ENCODE measurements at places on chromosomes 3 and 15.
A peak's percentile ranks its signal among the peaks of the same experiment; 100 is the strongest.

GRCh38 chr3:145971186-145971585 is 189.8 kb downstream of the PLOD2 start:
- DNase-seq, result no peak

DNA sequence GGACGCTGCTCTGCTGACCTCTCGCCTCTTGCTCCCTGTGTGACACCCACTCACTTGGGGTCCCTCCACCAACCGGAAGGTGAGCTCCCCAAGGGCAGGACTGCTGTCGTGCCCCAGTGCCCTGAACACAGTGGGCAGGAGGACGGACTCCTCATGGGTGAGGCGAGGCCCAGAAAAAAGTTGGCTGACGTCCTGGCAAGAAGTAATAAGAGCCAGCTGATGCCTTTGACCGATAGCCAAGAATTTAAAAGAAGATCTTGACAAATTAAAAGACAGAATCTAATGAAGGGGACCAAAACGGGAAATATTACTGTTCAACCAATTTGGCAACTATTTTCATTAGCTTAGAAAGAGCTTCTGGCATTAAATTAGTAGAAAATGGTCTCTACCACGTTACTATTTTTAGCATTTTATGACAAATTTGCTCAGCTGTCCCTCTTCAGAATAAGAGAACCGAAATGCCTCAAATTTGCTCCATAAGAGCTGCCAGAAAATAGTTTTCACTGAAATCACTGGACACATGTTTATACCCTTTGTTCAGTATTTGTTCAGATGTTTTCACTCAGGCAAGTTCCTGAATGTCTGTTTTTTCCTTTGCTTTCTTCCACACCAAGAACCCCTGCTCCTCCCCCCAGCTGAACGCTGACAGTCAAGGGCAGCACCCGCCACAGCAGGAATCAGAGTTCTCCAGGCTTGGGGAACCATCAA is 60.5 kb downstream of the XXYLT1 start:
- peak; percentile 86 for DNase-seq

DNA sequence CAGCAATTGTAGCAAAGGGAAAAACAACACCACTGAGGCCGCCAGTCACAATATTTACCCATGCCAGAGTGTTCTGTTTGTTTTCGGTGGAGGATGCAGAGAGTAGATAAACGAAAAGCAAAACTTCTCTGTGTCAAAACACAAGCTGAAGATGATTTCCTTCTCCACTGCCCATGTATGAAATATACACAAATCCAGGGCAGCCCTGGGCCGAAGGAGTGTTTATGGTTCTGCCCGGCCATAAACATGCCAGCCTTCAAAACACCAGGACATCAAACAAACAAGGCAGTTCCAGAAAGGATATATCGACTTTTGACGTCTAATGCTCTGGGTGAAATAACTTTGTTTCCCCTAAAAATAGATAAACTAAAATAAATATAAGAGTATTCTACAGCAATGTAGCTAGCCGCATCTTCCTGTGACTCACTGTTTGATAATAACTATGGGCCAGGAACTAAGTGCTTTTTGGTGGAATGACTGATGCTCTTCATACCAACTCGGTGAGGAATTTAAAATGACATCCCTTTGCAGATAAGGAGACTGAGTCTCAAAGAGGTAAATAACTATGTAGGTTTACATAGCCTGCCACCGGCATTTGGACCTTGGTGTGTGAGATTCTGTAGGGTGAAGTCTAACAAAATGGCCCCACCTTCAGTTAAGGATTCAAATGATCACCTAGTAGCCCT is 82.8 kb downstream of the MAGI1 start:
- DNase-seq, result no peak

DNA sequence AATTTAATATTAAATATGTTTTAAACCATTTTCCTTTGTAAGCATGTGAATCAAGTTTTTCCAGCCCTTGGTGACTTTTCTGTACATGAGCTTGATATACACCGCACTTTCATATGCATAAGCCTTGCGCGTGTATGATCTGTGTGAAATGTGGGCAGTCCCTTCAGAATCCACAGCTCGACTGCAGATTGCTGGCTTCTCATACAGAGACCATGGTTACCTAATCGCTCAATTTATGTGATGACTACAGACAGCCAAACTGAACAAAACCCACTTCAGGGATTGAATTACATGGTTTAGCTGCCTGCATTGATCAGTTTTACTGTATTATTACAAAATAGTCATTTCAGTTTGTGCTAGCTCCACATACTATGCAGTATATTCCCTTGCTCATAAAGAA is 212.3 kb upstream of the NECTIN3 start:
- DNase-seq, result no peak

GRCh38 chr15:67433495-67434099 is 87.3 kb upstream of the C15orf61 start:
- DNase-seq, result peak; percentile 86

Measured in osteocyte (in vitro differentiated cells).